ENCODE measurements at places on chromosomes 6 and 20.

DNA sequence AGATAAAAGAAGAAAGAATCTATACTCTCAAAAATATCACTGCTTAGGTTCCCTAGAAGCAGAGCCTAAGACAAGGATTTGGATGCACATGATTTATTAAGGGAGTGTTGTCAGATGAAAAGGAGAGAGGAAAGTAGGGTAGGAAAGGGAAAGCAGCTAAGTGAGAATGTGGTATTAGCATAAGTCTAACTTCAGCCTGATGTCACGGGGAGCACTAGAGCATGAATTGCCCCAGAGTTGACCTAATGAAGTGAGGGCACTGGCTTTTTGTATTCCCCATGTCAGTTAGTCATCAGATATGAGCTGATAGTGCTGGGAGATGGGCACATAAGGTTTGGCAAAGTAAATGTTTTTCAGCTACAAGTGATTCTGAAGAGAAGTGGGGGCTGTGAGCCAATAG, 129.0 kb upstream of the THEMIS start:
- no peak for DNase-seq

GRCh38 chr6:51569594-51569993, 517.8 kb downstream of the PKHD1 start:
- no peak for DNase-seq

DNA sequence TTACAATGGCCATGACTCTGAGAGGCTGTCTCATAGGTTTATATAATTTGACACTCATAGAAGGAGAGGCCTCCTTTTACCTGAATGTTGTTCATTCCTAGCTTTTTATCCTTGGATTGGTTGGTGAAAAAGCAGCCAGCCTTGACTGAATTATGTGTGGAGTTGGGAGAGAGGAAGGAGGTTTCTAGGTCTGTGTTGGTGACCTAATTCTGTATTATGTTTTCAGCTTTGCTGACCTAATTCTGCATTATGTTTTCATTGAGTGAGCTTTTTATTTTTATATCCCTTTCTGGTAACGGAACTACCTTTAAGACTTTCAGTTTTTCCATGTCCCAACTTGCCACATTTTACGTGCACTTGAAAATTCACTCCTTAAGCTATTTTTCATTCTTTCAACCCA, 59.1 kb upstream of the RNF144B start:
- DNase-seq = no peak

DNA sequence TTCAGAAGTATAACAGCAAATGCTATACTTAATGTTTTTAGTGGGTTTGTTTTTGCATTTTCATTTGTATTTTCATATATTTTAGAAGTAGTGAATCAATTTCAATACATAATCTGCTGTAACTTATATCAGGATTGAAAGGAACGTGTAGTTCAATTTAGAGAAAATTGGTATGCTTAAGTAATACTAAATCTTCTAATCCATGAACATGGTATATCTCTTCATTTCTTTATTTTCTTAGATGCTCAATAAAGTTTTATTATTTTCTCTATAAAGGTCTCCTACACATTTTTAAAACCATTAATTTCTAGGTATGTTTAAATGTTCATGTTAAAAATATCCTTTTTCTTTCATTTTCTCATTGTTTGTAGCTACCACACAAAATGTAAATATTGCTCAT, 85.1 kb downstream of the STMND1 start:
- DNase-seq = no peak

- no peak for DNase-seq
Measured at GRCh38 chr6:32829495-32829894, 9.0 kb downstream of the TAP2 start.

GRCh38 chr20:47118206-47118605, 223.6 kb downstream of the EYA2 start:
- no peak for DNase-seq

GRCh38 chr6:40426346-40427066, 160.7 kb downstream of the LRFN2 start:
- no peak for DNase-seq

- DNase-seq = no peak
Measured at GRCh38 chr20:9831032-9831431, 7.8 kb downstream of the PAK5 start.

DNA sequence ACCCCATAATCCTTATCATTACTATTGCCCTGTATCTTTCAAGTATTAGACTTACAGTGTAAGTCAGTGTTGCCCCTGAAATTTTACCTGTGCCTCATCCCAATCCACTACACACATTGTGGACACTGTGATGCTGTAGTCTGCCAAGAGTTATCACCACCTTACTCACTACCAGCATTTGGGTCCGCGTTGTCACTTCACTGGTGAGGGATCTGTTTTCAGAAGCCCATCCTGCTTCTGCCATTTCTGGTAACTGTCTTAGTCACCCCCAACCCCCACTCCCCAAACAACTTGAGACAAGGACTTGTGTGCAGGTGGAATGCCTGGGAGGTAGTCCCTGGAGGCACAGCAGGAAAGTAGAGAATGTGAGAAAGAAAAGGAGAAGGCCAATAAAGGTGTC, 6.0 kb upstream of the RAB44 start:
- no peak for DNase-seq

GRCh38 chr6:89842228-89842627, 12.5 kb downstream of the CASP8AP2 start:
- DNase-seq = no peak

GRCh38 chr20:12028771-12029170, 111.1 kb downstream of the BTBD3 start:
- no peak for DNase-seq

GRCh38 chr6:87251225-87251624, 71.2 kb upstream of the SMIM8 start:
- DNase-seq = no peak

DNA sequence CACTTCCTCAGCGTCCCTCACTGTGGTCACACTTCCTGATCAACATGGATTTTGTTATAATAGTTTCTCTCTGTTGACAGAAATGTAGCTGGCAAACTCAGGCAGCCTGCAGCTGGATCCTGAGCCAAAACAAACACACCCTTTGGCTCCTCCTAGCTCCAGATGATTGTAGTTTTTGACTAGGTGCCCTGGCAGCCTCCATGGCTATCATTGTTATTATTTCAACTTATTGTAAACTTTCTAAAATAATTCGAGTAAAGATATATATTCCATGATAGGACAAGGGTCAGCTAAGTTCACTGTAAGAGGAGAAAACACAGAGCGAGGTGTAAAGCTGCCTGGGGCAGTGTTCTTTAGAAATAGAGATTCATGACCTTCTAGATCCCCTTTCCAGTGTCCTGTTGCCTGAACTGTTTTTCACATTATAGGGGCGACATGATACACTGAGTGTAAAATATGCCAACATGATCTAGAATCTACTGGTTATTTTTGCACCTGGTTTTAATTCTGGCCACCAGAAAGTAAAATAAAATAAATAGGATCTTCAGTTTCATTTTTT, 98.2 kb upstream of the HDGFL1 start:
- DNase-seq = no peak

DNA sequence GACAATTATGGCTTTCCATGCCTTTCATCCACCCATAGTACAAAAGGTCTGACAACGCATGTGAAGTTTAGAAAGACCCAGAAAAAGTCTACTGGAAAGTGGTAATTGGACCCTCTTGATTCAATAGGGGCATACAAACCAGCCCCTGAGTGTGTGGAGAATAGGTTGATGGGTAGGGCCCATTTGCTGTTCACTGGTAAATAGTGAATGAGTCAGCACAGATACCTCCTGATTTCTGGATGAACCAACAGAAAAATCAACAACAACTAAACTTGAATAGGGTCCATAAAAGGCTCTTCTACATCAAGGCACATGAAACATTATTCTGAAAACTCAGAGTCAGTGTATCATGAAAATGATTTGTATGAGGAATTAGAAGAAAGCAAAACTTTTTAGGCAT, 235.4 kb upstream of the SLC35B3 start:
- DNase-seq = no peak

- DNase-seq = no peak
Measured at GRCh38 chr6:1594445-1595200, 15.1 kb upstream of the FOXC1 start.

GRCh38 chr6:165729307-165729936, 66.4 kb upstream of the PDE10A start:
- DNase-seq = no peak

- DNase-seq = no peak
Measured at GRCh38 chr6:128275030-128275429, 245.4 kb downstream of the PTPRK start.

DNA sequence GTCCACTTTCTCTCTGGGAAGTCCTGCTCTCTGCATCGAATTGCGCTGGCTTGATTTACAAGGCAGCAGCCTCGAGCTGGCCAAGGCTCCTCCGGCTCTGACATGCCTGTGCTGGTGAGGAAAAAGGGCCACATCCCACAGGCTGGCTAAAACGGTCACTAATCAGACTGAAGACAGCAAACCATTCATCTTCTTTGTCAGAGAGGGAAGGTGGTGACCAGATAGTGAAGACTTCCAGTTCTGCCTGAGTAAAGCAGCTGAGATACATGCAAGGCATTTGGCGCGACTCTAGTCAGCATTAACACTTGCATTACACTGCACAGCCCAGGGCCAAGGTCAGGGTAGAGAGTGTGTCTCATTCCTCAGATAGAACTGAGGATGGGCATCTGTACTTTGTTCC, 203.2 kb upstream of the MAP3K7 start:
- DNase-seq = no peak

DNA sequence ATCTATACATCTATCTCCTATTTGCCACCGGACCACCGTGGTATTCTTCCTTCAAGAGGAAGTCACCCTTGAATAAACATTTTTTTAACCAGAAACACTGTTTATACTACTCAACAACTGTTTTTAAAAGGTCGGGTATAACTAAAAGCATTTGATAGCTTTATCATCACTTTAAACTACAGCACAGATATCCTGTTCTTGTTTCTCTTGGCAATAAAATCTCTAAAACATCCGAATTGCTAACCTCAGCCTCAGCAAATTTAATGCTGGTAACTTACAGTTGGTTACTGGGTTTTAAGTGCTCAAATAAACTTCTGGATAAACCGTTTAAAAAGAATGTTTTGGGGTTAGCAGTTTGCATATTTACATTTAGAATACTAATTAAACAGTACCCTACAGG, 20.4 kb downstream of the ZUP1 start:
- no peak for DNase-seq

DNA sequence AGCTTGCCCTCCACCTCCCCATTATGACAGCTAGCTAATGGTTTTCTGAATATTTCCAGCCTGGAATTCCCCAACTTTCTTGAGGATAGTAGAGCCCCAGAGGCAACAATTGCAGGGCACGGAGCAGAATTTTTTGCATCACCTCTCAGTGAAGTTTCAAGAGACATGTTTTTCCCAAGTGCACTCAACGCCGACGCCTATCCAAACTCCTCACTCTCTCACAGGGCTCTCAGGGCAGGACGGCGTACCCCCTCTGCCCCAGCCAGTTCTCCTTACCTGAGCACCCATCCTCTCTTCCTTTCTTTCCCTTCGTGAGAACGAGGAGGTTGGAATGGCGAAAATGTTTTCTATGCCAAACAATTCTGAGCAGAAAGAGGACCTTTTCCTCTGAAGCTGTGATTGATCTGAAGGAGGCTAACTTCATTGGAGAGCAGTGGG, 83.1 kb upstream of the FOXQ1 start:
- no peak for DNase-seq

GRCh38 chr6:41209547-41210320, 8.8 kb upstream of the TREML2 start:
- DNase-seq = no peak

DNA sequence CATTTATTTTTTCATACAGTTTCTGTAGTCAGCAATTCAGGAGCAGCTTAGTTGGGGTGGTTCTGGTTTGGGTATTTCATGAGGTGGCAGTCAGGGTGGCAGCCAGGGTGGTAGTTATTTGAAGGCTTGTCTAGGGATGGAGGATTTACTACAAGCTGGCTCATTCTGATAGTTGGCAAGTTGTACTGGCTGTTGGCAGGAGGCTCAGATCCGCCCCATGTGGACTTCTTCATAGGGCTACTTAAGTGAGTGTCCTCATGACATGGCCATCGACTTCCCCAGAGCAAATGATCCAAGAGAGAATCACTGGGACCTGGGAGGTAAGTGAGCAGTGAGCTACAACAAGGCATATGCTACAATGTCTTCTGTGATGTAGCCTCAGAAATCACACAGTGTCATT, 22.4 kb upstream of the CDKAL1 start:
- no peak for DNase-seq
